Heart right ventricle (tissue), 16 donors: ENCODE measurements at places on chromosomes 6 and 20. TPM values are rescaled to one million over a fixed set of nuclear protein-coding genes. Genes with fewer than 3 reads are reported as not detected.

Gene WFDC5
- not detected for total RNA-seq

DNA sequence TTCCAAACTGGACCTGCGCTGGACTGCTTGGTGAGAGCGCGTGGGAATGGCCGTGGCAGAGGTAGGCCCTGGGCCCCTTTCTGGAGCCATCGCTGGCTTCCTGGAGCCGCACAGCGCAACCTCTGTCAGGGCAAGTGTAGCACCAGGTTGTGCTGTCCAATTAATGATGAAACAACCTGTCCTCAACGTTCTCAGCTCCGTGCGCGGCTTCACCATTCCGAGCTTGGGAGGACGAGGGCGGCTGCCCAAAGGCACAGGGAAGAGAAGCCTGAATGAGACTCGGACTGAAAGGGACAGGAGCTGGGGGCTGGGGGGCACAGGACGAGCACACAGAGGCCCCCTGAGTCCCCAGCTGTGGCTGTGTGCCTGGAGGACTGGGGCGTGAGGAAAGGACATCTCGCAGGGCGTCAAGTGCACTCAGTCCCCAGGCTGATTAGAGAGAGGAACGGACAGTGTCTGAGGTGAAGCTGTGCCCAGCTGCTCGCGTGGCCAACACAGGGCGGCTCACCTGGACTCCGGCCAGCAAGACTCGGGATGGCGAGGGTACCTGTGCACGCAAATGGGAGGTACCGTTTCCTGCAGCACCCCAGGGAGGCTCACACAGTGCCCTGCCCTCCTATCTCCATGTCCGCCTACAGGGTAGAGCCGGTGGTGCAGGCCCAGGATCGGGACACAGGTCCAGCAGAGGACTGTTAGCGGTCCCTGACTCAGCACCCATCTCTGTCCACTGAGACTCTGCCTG is 403.3 kb downstream of the TAF4 start:
- DNase-seq: no peak

GRCh38 chr6:152277826-152278329 is 359.3 kb downstream of the SYNE1 start:
- DNase-seq: peak; percentile 49

DNA sequence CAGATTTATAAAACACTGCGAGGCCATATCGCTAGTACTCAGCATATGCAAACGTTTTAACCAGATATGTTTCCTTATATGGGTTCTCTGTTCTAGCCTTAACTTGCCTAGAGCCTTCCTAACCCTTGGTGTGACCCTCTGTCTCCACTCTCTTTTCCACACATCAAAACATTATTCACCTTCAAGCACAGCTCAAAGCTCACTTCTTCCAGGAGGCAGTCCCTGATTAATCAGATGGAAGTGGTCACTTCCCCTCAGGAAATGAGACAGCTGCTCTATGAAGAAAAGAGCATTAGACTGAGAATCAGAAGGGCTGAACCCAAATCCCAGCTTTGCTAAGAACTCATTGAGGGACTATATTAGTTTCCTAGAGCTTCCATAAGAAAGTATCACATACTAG is 39.8 kb upstream of the SLC17A4 start:
- DNase-seq: no peak

- no peak for DNase-seq
Measured at GRCh38 chr6:37547564-37548061, 47.9 kb upstream of the CCDC167 start.

GRCh38 chr6:34374069-34374468 is 18.4 kb downstream of the NUDT3 start:
- no peak for DNase-seq

GRCh38 chr20:11001764-11002540 is 328.2 kb upstream of the JAG1 start:
- DNase-seq: peak; percentile 19

DNA sequence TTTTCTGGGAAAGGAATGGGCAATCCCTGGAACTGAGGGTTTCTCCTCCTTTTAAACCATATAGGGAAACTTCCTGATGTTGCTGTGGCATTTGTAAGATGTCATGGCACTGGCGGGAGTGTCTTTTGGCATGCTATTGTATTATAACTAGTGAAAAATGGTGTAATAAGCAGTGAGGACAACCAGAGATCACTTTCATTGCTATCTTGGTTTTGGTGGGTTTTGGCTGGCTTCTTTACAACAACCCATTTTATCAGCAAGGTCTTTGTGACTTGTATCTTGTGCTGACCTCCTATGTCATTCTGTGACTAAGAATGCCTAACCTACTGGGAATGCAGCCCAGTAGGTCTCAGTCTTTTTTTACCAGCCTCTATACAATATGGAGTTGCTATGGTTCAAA is 9.1 kb upstream of the DCBLD1 start:
- no peak for DNase-seq

Gene HLA-DQB1
- 73.7 TPM for total RNA-seq

Gene TRIM38
- total RNA-seq: 3.2 TPM

- no peak for DNase-seq
Measured at GRCh38 chr20:22810626-22811569, 224.2 kb upstream of the SSTR4 start.

- no peak for DNase-seq
Measured at GRCh38 chr20:50992733-50993457, 30.0 kb downstream of the KCNG1 start.

Gene SLC22A2
- total RNA-seq: not detected

Gene RFX6
- total RNA-seq: not detected

DNA sequence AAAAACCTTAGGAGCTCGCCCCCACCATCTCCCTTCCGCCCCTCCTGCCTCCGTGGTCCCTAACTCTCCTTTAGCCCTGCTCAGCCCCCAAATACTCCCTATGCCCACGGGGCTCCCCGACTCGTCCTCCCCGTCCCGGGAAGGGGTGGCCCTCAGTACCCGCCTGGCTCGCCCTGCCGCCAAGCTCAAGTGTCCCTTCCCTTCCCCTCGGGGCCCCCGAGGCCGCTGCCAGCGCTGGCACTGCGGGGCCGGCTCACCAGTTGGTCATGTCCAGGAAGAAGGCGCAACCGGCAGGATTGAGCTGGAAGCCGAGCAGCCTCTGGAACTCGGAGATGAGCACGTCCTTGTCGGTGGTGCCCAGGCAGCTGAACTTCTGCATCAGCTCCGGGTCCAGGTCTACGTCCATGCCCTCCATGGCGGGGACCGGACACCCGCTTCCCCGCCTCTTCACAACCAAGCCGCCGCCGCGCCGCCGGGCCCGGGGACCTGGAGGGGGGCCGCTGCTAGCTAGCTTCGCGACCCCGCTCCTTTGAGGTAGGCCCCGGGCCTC is 303 bp downstream of the ILRUN start:
- no peak for DNase-seq

GRCh38 chr6:129575378-129576118 is 134.4 kb downstream of the ARHGAP18 start:
- DNase-seq: peak; percentile 7

- DNase-seq: no peak
Measured at GRCh38 chr6:122367171-122367570, 32.3 kb upstream of the HSF2 start.

Gene TRIM10
- total RNA-seq: not detected

DNA sequence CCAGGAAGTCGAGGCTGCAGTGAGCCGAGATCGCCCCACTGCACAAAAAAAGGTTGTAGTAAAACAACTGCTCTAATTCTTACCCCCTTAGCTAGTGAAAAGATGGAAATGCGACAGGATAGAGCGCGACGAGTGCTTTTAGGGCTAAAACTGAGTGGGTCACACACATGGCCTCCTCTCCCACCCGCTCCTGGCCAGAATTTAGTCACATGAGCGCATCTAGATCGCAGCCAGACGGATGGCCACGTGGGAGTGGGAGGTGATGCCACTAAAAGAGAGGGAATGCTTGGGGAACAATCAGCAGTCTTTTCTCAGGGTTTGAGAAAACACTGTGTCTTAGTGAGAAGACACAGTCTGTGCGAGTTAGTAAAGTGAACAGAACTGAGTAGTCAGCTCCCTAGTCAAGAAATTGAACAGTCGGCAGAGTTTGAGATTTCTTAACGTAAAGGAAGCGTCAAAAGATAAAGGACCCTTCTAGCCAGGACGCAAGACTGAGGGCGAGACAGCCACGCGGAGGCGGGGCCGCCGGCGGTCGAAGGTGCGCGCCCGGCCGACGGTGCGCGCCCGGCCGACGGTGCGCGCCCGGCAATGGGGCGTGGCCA is 664 bp upstream of the ACTR5 start:
- DNase-seq: no peak
